Mesothelial cell of epicardium (in vitro differentiated cells): ENCODE measurements at places on chromosomes 1 and 21.
A peak's percentile ranks its signal among the peaks of the same experiment; 100 is the strongest.

- no peaks in the 10 kb centered on the region for H3K36me3 ChIP-seq
- DNase-seq = no peak
- no peak overlapping the region for H3K27ac ChIP-seq
- no peaks in the 10 kb centered on the region for H3K27me3 ChIP-seq
- no peak overlapping the region for H3K4me3 ChIP-seq
Measured at GRCh38 chr1:115744646-115745275, 23.8 kb downstream of the CASQ2 start.

DNA sequence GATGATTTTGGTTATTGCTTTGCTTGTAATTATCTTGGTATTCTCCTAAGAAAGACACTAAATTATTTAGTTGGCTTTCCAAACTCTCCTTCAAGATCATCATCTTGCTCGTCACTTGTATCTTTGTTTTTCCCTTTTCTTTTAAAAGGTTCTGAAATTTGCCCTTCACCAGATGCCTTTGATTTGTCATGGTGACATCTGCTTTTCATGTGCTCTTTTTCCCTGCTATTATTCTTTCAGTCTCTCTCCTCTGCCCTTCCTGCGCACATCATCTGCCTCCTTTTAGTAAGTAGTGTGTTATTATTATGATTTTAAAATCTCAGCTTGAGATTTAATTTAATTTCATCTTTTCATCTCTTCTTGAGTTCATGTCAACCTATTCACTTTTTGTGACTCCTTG is 92.1 kb downstream of the BACH1 start:
- peaks cover 23% of the 10 kb centered on the region for H3K4me1 ChIP-seq
- H3K27me3 ChIP-seq = no peaks in the 10 kb centered on the region
- no peak overlapping the region for H3K4me3 ChIP-seq
- DNase-seq = no peak

DNA sequence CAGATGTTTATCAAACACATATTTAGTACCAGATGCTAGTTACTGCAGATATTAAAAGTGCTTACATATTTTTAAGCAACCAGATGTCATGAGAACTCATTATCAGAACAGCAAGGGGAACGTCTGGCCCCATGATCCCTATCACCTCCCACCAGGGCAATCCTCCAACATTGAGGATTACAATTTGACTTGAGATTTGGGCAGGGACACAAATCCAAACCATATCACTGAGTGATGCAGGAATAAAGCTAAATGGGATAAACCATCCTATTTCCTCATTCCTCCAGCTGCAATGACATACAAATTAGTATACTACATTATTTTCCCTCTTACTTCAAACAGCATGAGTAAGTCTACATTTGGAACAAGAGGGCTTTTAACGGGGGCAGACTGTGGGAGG is 3.1 kb upstream of the KCNK2 start:
- H3K4me1 ChIP-seq = peaks cover 20% of the 10 kb centered on the region
- no peak for DNase-seq
- no peak overlapping the region for H3K27ac ChIP-seq
- no peak overlapping the region for H3K4me3 ChIP-seq
- peaks cover 69% of the 10 kb centered on the region for H3K27me3 ChIP-seq

DNA sequence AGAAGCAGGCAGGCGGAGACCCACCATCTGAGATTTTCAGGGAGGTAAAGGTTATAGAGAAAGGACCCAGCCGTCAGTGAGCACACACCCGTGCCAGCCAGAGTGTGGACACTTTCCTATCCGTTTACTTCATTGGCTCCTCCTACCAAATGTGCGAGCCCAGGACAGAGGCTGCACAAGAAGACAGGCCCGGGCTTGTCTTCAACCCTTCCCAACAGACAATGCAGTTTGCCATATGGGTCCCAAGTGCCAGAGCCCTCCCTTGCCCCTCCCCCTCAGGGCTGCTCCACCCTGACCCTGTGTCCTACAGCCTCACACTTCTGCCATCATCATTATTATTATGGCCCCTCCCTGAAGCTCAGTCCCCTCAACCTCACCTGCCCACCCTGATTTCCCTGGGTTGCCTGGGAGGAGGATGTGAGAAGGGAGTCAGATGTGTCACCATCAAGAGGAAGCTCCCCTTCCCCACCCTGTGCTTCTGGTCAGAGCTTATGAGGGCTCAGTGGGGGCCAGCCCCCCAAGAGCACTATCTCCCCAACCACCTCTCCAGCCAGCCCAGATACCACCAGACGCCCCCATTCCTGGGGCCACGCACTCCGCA is 9.4 kb downstream of the LAPTM5 start:
- H3K27ac ChIP-seq = peak overlapping the region; percentile 86
- H3K4me1 ChIP-seq = peaks cover 33% of the 10 kb centered on the region
- H3K4me3 ChIP-seq = no peak overlapping the region

DNA sequence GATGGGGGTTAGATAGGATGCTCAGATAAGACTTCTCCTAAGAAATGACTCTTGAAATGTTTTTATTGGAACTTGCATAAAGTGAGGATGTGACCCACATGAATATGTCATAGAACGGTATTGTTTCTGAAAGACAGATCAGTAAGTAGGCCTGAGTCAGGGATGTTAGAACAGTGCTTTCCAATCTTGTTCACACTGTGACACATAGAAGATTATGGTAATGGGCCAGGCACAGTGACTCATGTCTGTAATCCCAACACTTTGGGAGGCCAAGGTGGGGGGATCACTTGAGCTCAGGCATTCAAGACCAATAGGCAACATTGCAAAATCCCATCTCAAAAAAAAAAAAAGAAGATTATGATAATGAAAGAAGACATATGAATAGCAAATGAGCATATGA is 32.9 kb downstream of the FMO4 start:
- no peak for DNase-seq
- no peaks in the 10 kb centered on the region for H3K27me3 ChIP-seq
- H3K4me3 ChIP-seq = no peak overlapping the region
- peaks cover 7% of the 10 kb centered on the region for H3K36me3 ChIP-seq
- no peak overlapping the region for H3K27ac ChIP-seq

DNA sequence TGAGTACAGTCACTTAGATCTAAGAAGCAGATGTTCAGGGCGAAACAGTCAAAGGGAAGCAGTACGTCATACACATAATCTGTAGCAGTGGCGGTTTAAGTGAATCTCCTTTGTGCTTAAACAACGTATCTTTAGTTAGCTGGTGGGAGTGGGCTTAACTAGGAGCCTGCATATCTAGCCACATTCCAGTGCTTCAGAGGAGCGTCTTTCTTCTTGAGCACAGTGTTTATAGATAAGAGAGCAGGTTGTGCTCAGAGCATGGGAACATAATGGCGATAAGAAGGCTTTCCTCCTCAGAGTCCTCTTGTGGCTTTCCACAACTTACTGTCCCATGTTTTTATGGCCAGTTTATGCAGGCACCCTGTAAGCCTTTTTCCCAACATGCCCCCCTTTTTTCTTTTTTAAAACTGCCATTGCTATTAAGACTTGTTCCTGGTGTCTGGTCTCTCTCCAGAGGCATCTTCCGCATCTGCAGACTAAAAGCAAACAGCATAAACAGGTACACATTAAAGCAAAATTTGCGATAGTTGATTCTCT is 3.2 kb downstream of the DAP3 start:
- no peak overlapping the region for H3K4me3 ChIP-seq
- H3K27me3 ChIP-seq = no peaks in the 10 kb centered on the region
- no peak for DNase-seq
- peaks cover 22% of the 10 kb centered on the region for H3K4me1 ChIP-seq
- peak overlapping the region; percentile 67 for H3K27ac ChIP-seq

DNA sequence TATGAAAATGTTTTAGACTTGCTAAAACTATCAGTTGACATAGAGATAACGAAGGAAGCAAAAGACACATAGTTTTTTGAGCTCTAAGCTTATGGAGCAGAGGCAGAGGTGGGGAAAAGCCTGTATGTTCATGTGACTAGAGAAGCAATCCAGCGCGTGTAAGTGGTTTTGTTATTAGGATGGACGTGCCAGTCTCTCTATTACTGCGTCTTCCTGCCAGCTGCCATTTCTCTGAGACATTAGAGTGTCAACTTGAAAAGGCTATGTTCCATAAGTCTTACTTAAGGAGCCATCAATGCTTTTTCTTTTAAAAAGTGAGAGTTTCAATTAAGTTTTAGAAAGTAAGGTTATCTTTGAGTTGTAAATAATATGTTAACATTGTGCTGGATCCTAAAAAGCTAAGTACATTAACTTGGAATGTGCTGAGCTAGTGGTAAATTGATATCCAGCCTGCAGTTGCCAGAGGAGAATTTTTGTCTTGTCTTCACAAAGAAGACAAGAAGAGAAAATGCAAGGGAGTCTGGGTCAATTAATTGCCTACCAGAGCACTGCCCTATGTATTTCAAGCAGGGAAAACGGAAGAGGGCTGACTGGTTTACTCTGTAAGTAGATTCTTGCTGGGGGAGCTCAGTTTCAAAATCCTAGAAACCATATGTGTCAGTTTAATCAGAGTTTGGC is 161.8 kb upstream of the B3GALT2 start:
- H3K27ac ChIP-seq = no peak overlapping the region
- H3K36me3 ChIP-seq = no peaks in the 10 kb centered on the region
- no peak overlapping the region for H3K4me3 ChIP-seq
- H3K4me1 ChIP-seq = peaks cover 9% of the 10 kb centered on the region

DNA sequence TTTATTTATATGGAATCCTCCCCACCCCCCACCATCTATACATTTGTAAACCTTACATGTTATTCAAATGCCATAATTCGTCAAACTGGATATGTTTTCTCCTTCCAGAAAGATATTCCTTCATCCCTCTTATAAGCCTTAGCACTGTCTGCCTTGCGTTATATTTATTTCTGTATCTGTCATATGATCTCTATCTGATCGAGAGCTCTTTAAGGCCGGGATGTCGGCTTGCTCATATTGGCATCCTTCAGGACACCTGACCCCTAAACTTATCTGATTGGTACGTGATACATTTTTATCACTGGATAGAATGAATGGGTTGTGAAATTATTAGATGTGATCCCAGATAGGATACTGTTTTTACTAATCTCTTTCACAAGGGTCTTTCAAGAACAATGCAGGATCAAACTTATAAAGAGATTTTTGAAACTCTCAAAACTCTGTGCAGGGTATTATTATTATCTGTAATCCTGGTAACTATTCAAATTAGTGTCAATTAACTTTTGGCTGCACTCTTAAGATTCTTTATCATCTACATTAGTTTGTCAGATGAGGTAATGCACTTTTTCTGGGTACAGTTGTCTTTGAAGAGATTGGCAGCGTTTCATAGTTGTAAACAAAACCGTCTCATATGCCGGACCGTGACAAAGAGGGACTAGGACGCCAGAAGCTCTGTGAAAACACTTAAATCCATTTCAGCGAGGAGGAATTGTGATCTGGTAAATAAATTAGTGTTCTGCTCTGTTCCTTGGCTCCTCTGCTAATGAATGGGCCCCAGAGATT is 152.0 kb downstream of the KIF26B start:
- H3K27ac ChIP-seq = peak overlapping the region; percentile 20
- peaks cover 4% of the 10 kb centered on the region for H3K27me3 ChIP-seq
- peaks cover 2% of the 10 kb centered on the region for H3K36me3 ChIP-seq
- no peak for DNase-seq

DNA sequence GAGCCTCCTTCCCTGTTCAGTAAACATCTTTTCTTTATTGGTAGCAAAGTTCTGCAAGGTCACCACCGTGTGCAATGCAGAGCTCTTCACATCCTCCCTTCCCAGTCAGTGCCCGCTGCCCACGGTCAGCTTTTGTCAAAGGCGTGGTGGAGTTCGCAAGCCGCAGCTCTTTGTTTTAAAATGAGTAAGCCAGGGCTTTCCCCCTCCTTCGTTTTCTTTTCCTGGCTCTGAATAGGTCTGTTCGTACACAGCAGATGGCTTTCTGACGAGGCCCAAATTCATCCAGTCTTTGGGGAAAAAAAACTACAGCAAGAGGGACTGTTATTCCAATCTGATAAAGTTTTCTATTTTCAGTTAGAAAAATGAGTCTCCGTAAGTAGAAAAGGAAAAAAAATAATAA is 153.2 kb downstream of the LRIG2 start:
- H3K4me1 ChIP-seq = peaks cover 26% of the 10 kb centered on the region
- no peaks in the 10 kb centered on the region for H3K27me3 ChIP-seq
- H3K27ac ChIP-seq = no peak overlapping the region

GRCh38 chr1:116529199-116529631 is 41.6 kb downstream of the CD58 start:
- H3K27ac ChIP-seq = no peak overlapping the region
- no peaks in the 10 kb centered on the region for H3K4me1 ChIP-seq
- peaks cover 29% of the 10 kb centered on the region for H3K36me3 ChIP-seq

DNA sequence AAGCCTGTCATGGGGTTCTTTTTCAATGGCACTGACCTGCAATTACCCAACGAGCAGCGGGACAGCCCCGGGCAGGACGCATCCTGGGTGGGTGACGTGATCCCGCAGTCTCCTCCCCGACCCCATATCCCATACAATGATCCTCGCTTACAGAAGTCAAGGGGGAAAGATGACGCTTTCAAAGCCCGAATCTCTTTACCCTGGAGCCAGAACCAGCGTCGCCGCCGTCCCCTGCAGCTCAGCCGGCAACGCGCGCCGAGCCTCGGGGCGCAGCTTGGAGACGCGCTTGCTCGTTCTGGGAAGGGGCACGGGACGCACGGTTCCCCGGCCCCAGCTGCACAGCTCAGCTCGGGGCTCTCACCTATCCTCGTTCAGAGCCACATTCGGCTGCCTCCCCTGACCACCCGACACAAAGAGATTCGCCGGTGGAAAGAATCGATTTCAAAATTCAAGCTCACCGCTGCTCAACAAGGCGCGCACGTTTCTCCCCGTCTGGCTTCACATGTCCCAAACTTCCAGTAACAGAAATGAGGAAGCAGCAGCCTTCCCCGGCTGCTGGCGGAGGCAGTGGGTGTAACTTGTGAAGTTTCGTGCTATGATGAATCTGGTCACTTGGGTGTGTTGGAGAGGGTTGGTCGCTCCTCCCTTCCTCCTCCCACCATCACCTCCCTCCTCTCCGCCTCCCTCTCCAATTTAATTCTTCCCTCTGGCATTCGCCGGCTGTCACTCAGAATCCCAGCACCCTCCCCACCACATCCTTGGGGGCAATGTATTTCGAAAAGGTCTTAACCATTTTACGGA is at the start of gene TIAM1:
Gene TIAM1, minus strand, starts transcription at position 582 of the 801 bp plus-strand sequence. CDS start 77,289 bp downstream, outside the sequence.
- peak within 1 kb of the TSS; percentile 89 for H3K27ac ChIP-seq
- no peaks in the 10 kb centered on the region for H3K36me3 ChIP-seq
- peaks cover 19% of the 10 kb centered on the region for H3K27me3 ChIP-seq

GRCh38 chr1:212595229-212595628 is 13.3 kb upstream of the ATF3 start:
- H3K4me3 ChIP-seq = no peak overlapping the region
- peak overlapping the region; percentile 99 for H3K27ac ChIP-seq
- peaks cover 29% of the 10 kb centered on the region for H3K4me1 ChIP-seq
- no peaks in the 10 kb centered on the region for H3K36me3 ChIP-seq

- DNase-seq = no peak
- peak within 1 kb of the TSS; percentile 56 for H3K4me3 ChIP-seq
- H3K36me3 ChIP-seq = no peaks in the 10 kb centered on the region
- no peak within 1 kb of the TSS for H3K27ac ChIP-seq
Measured at GRCh38 chr21:37006486-37007291, at the start of gene RIPPLY3. TSS of gene RIPPLY3 (plus strand) at chr21:37006702. CDS start at chr21:37006773, 71 bp downstream.

- H3K4me1 ChIP-seq = peaks cover 25% of the 10 kb centered on the region
- no peak overlapping the region for H3K4me3 ChIP-seq
- no peaks in the 10 kb centered on the region for H3K27me3 ChIP-seq
- peaks cover 42% of the 10 kb centered on the region for H3K36me3 ChIP-seq
Measured at GRCh38 chr1:30977105-30977504, 68.5 kb upstream of the SDC3 start.

- no peak for DNase-seq
- H3K4me3 ChIP-seq = peak overlapping the region; percentile 7
- peaks cover 7% of the 10 kb centered on the region for H3K36me3 ChIP-seq
- no peak overlapping the region for H3K27ac ChIP-seq
- peaks cover 17% of the 10 kb centered on the region for H3K4me1 ChIP-seq
Measured at GRCh38 chr1:39737546-39738169, 1.0 kb upstream of the PPIE start.

GRCh38 chr1:108653431-108654105 is 7.3 kb downstream of the HENMT1 start:
- H3K4me3 ChIP-seq = no peak overlapping the region
- H3K27me3 ChIP-seq = no peaks in the 10 kb centered on the region
- H3K36me3 ChIP-seq = peaks cover 13% of the 10 kb centered on the region
- H3K27ac ChIP-seq = no peak overlapping the region
- DNase-seq = no peak
- H3K4me1 ChIP-seq = no peaks in the 10 kb centered on the region
